ENCODE measurements at places on chromosomes 7 and 10. TPM values are rescaled to one million over a fixed set of nuclear protein-coding genes. Genes with fewer than 3 reads are reported as not detected.

Gene RAMP3
- polyA plus RNA-seq = not detected

Gene NANOS1
- 0.15 TPM for polyA plus RNA-seq

Gene HYAL4
- polyA plus RNA-seq = not detected

Gene CTAGE8
- polyA plus RNA-seq = not detected

Gene SPDYE1
- 0.60 TPM for polyA plus RNA-seq

Gene TOMM7
- polyA plus RNA-seq = 408 TPM

Gene PROSER2
- polyA plus RNA-seq = 0.65 TPM

Gene CACNA2D1
- 6.9 TPM for polyA plus RNA-seq

Gene PAPSS2
- 82.3 TPM for polyA plus RNA-seq

Gene MKI67
- polyA plus RNA-seq = 19.5 TPM

Gene MMP21
- polyA plus RNA-seq = not detected

Gene DIP2C
- polyA plus RNA-seq = 11.8 TPM

Gene PNLIP
- not detected for polyA plus RNA-seq

Gene CALCR
- polyA plus RNA-seq = not detected

Gene CYP3A4
- polyA plus RNA-seq = not detected

Gene MRC1
- polyA plus RNA-seq = not detected

Gene SLC37A3
- 39.8 TPM for polyA plus RNA-seq

Gene AKR1C8
- polyA plus RNA-seq = not detected

GRCh38 chr7:141685285-141686023 is 16.5 kb downstream of the DENND11 start:
- no peak for DNase-seq

DNA sequence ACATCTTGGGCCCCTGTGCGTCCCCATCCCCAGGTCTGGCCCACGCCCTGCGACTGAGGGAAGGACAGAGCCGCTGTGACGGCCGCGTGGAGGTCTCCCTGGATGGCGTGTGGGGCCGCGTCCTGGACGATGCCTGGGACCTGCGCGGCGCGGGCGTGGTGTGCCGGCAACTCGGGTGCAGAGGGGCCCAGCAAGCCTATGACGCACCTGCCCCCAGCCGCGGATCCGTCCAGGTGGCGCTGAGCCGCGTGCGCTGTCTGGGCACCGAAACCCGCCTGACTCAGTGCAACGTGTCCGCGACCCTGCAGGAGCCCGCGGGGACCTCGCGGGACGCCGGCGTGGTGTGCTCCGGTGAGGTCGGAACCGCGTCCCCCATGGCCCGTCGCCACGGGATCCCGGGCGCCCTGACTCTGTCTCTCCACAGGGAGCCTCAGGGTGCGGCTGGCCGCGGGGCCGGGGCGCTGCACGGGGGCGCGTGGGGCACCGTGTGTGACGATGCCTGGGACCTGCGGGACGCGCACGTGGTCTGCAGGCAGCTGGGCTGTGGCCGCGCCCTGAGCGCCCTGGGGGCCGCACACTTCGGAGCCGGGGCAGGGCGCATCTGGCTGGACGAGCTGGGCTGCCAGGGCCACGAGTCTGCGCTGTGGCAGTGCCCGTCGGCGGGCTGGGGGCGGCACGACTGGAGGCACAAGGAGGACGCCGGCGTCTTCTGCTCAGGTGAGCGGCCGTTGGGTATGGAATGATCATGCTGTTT is 5.9 kb downstream of the SCART1 start:
- no peak for DNase-seq

- peak; percentile 89 for DNase-seq
Observed at GRCh38 chr7:120052884-120053382, 220.0 kb upstream of the KCND2 start.

DNA sequence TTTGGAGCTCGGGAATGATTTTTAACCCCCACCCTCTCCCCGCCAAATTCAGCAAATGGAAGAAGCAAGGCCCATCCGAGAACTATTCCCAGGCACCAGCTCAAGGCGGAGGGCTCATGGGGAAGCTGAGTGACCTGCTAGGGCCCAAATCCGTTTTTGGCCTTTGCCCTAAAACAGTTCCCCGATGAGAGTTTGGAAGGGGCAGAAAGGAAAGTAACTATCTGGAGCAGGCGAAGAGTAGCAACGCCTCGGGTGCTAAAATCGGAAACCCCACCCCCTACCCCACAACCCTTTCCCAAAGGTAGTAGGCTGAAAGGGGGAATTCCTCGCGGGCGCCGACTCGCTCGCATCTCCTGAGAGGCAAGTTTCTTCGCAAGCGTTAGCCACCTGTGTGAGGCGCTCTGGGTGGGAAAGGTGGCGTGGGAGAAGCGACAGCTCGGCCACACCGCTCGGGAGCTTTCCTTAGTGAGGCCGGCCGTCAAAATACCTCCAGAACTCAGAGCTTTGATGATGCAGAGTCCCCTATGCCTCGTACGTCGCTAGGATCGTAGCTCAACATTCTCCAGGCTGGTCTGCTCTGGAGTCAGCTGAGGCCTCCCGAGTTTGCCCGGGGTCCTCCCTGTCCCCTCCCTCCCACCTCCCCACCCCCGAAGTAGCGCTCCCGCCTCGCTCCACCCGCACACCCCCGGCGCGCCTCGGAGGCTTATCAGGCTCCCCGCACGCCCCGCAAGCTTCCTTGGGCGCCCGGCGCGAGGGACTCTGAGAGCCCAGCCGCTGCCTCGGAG is 642 bp upstream of the PRKG1 start:
- peak; percentile 66 for DNase-seq

- DNase-seq = no peak
Observed at GRCh38 chr7:44738876-44739665, 9.6 kb upstream of the ZMIZ2 start.

GRCh38 chr7:89495704-89496103 is 658.6 kb upstream of the STEAP1 start:
- DNase-seq = no peak

GRCh38 chr7:110921595-110922151 is 169.3 kb upstream of the LRRN3 start:
- peak; percentile 39 for DNase-seq

- no peak for DNase-seq
Observed at GRCh38 chr7:142240546-142240945, 17.3 kb downstream of the PRSS58 start.

- DNase-seq = no peak
Observed at GRCh38 chr10:118307220-118307619, 34.9 kb downstream of the FAM204A start.

DNA sequence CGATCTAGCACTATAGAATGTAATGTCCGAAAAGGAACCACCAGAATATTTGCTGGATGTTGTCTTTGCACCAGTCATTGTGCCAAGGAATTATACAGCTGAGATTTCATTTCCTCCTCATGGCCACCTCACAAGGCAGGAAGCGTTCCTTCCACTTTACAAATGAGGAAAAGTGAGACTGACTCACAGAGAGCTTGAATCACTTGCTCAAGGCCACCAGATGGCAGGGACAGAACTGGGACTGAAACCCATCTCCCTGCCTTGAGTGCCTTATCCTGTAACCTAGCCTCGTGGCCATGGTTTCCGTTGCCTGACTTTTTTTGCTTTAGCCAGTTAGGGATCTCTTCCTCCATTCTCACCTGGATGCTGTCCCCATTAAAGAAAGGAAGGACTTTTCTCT is 44.7 kb upstream of the PDZD8 start:
- DNase-seq = peak; percentile 78

GRCh38 chr10:43749940-43750552 is 101.4 kb upstream of the ZNF32 start:
- DNase-seq = no peak

GRCh38 chr7:128874140-128875031 is 11.7 kb downstream of the ATP6V1F start:
- no peak for DNase-seq

GRCh38 chr10:109587366-109587765 is 335.9 kb downstream of the XPNPEP1 start:
- DNase-seq = no peak

- DNase-seq = no peak
Observed at GRCh38 chr7:124460555-124460954, 305.0 kb downstream of the GPR37 start.

DNA sequence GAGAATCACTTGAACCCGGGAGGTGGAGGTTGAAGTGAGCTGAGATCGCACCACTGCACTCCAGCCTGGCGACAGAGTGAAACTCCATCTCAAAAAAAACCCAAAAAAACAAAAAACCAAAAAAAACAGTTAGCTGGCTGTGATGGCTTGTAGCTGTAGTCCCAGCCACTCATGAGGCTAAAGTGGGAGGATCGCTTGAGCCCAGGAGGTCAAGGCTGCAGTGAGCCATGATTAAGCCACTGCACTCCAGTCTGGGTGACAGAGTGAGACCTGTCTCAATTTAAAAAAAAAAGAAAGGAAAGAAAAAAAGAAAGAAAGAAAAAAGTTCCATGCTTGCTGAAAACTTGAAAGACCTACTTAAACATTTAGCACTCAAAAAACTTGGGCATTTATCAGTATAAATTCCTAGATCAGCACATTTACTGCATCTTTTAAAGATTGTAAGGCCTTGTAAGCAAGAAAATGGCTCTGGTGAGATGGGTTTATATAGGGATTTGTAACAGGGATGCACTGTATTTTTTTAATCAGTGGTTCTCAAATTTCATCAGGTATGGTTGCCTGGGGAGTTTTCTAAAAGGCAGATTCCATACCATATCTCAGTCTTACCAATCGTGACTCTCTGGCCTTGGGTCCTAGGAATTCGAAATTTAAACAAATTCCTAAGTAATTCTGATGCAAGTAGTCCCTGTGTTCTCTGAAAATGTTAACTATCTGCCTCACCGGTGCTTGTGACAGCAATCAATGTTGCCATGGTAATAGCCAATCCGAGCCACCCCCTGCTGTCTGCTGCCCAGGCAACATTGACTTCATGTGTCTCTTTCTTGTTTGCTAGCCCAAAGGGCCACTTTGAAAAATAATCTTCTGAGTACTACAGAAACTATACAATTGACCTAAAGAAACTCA is 11.5 kb upstream of the NT5C2 start:
- DNase-seq = no peak

GRCh38 chr7:74344132-74344496 is 54.9 kb downstream of the CLIP2 start:
- DNase-seq = peak; percentile 21

DNA sequence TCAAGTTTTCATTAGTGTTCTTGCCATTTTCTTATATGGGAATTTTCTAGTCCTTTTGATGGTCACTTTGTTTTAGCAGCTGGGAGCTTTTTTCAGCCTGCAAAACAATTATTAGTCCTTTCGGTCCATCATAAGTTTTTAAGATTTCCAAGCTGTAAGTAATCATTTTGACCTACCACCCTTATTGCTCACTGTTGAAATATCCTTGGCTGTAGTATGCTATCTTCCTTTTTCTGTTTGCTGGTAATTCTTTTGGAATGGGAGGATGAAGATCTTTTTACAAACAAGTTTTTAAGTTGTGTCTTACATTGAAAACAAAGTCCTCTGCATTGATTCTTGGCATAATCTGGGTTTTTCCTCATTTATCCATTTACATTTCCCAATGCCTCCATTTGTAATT is 24.0 kb downstream of the BZW2 start:
- peak; percentile 66 for DNase-seq

DNA sequence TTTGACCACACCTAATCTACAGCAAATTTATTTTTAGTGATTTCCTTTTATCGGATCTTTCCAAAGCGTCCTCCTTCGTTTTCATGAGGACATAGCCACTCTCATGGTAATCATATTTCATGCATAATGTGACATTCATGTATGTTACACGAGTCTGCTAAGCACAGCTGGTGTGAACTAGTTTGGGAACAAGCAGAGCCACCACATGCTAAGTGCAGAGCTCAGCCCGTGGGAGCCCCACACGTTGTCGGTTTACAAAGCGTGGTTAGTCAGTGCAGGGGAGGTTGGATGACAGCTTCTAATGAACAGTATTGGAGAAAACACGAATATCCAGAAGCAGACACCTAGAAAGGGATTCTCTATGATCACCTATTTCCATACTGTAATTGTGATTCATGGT is 78.4 kb upstream of the GJD4 start:
- no peak for DNase-seq

DNA sequence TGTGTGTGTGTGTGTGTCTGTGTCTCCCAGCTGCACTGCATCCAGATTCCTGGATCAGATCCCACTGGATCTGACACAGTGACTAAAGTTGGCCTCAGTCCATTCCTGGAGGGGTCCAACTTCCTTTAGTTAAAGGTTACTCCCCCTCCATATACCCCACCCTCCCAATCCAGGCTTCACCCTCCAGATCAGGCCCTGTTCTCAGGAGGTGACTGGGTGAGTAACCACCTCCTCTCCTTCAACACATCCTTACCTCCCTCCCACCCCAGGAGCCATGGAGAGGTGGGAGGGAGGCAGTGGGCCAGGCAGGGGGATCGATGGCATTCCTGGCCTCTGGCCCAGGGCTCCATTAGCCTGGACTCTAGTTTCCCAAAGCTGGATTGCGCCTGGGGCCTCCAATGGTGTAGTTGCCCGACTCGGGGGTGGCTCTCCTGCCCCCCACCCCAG is 11.3 kb downstream of the KCNIP2 start:
- DNase-seq = no peak

GRCh38 chr7:88789480-88790064 is 6.0 kb downstream of the TEX47 start:
- DNase-seq = peak; percentile 42

DNA sequence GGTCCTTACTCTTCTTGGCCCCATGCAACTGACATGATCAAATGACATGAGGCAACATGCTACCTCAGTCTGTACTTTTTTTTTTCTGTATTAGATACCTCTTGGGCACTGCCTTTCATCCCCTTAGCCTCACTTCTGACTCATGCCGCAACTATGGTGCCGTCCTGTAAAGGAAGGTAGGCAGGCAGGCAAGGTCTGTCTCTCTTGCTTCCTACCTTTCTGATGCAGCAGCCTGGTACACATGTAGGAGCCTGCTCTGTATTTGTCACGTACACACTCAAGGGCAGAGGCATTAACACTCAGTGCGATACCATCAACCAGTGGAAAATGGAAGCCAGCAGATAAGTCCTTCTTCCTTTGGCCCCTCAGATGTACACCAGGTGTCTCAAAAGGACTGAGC is 146.7 kb downstream of the ATE1 start:
- DNase-seq = no peak

Measured in GM23248 (cell line).